ENCODE measurements at places on chromosomes 1 and 21.

- DNase-seq = no peak
These were observed 32.8 kb upstream of the EPS15 start for GRCh38 chr1:51551848-51552296.

DNA sequence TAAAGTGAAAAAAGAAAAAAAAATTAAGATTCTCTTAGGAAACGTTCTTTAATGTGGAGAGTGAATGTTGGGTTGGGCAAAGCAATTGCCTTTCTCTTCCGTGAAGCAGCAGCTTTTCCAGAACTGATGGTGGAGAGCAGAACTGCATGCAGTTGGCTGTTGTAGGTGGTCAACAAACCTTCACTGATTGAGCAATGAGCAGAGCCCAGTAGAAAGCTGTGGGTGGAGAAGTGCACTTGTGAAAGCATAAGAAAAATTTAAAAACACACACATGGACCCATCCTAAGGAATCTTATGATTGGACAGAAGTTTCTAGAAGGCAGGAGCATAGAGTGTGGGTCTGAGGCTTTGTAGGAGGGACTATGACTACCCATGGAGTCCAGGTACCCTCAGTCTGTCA, 4.5 kb downstream of the PRELP start:
- DNase-seq = no peak

DNA sequence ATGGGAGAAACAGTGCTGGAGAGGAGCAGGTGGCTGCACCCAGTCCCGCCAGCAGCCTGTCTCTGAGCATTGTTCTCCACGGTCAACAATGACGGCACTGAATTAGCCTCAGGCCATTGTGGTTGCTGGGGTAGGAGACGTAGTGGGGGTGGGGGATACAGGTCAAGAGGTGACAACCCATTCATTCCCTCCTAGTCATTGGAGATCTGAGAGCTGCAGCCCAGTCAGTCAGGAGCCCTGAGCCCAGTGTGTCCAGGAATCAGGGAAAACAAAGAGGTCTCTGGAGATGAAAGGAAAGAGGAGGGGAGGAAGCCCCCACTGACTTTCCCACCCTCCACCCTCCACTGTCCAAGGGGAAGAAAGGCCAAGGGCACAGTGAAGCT, 15.3 kb downstream of the SMIM12 start:
- DNase-seq = peak; percentile 49

- DNase-seq = no peak
These were observed 127.9 kb upstream of the MROH9 start for GRCh38 chr1:170807432-170807831.

GRCh38 chr1:115363171-115363570, 25.1 kb upstream of the NGF start:
- DNase-seq = no peak

- no peak for DNase-seq
These were observed 34.0 kb downstream of the BACH1 start for GRCh38 chr21:29332461-29333362.
